T-helper 2 cell treated with Interferon-gamma antibody and Interleukin-4, amounts not matched to agents 5 μg/mL and 100 μg/mL, for 36 hours (primary cell): ENCODE measurements at places on chromosomes 7 and 10.
A peak's percentile ranks its signal among the peaks of the same experiment; 100 is the strongest.

DNA sequence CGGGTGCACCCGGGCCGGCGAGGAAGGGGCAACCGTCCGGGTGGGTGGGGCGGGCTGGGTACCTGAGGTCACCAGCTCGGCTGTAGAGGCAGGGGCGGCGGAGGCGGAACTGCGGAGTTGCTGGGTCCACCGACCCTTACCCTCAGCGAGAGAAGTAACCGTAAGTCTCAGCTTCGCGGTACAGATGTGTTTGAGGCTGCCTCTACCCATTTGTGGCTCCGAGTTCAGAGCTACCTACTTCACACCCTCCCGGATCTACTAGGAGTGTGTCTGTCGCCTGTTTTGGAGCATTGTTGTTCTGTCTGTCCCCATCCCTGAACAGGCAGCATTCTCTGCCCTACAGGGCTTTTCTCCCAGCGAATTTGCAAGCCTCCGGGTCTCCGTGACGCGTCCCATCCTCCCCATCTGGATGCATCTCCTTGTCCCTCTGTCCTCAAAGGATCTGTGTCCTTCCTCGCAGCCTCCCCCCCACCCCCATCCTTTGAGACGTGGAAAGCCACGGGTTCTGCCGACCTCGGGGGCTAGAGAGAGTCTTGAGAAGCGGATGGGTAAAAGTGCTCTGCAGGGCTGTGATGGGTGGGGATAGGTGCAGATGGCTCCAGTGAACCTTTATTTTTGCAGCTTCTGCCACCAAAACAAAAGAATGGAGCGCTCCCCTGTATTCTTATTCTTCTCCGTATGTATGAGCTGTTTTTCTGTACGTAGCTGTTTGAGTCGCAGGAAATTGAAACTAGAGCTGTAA lies 757 bp downstream of the ANKIB1 start:
- peak; percentile 6 for DNase-seq

DNA sequence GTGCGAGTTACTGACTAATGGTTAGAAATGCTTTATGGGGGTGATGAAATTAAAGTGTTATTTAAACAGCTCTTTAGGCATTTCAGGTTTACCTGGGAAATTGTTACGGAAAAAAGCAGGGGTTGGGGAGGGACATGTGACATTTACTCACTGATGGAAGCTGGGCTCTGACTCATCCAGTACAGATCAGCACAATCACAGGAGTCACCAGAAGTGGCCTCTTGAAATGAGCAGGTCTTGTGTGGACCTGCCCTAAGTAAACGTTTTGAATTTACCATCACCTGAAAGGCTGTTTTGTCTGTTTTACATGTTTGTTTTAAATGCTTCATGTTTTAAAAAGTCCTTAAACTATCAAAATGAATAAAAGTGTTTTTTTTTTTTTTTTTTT lies 2.3 kb downstream of the GLRX3 start:
- DNase-seq: peak; percentile 62

GRCh38 chr10:44697116-44697515 lies 214.0 kb upstream of the TMEM72 start:
- no peak for DNase-seq

- DNase-seq: no peak
Measured at GRCh38 chr7:145474009-145474686, 638.3 kb upstream of the TPK1 start.

DNA sequence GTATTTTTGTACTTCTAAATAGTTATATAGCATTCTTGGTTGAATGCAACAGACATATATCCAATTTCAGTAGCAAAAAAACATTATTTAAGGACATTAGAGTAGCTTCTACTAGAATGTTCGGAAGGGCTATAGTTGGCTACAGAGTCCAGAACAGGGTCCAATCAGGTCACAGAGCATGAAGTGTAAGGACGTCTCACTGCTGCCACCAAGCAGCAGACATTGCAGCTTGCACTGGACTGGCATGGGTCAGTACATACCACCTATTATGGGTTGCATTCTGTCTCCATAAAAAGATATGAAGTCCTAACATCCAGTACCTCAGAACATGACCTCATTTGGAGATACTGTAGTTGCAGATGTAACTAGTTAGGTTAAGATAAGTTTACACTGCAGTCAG lies 87.3 kb downstream of the LHFPL3 start:
- DNase-seq: no peak

DNA sequence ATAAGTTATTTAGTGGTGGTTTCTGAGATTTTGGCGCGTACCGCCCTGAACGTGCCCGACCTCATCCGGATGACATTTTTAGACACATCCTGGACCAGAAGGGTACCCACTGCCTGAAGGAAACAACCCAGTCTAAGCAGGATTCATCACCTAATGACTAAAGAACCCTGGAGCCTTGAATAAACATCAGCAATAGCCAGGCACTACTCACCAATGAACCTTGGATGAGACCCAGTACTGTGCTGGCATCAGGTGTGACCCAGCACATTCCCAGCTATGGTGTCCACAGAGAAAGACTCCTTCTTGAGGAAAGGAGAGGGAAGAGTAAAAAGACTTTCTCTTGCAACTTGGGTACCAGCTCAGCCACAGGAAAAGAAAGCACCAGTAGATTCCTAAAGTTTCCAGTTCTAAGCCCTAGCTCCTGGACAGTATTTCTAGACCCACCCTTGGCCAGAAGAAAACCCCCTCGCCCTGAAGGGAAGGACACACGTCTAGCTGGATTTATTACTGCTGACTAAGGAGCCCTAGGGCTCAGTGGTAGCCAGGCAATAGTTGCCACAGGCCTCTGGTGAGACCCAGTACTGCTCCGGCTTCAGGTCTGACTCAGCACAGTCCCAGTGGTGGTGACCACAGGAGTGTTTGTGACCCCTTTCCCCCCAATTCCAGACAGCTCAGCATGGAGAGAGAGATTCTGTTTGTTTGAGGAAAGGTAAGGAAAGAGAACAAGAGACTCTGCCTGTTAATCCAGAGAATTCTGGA lies 32.5 kb downstream of the ZNF277 start:
- no peak for DNase-seq

DNA sequence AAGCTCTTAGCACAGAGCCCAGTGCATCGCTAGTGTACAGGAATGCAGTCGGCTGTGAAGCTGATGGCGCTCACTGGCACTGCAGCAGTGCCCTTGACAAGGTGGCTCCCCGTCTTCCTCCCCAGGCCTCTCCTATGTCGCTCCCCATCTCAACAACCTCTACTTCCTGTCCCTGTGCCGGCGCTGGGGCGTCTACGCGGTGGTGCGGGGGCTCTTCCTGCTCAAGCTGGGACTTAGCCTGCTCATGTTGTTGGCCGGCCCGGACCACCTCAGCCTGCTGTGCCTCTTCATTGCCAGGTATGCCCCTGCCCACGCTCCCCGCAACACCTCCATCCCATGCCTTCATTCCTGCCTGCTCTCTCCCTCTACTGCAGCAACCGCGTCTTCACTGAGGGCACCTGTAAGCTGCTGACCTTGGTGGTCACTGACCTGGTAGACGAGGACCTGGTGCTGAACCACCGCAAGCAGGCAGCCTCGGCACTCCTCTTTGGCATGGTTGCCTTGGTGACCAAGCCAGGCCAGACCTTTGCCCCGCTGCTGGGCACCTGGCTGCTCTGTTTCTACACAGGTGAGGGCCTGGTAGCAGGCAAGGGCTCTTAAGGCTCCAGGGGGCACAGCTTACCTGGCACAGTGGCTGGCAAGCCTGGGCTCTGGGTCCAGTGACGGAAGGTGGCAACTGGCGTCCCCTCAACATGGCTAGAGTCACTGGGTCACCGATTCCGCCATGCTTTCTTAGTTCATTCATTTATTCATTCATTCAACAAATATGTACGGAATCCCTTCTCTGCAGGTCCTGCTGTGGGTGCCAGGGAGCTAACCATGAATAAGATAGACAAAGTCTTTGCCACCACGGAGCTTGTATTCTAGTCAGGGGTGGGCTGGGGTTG lies 22.3 kb upstream of the C10orf95 start:
- DNase-seq: no peak

DNA sequence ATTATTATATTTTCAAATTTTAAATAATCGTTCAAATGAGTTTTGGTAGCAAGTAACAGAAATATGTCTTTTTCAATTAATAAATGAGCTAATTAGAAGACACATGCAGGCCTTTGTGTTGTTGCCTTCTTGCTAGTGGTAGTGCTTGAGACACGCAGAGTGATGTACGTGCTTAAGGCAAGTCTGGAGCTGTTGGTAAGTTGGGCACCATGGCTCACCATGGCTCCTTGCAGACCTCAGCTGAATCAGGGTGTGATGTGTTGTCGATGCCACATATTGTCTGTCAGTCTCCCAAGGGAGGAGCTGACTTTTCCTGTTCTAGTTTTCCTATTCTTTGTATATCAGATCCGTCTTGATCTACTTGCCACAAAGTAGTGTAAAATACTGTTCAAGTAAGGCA lies 8.3 kb downstream of the CDK14 start:
- DNase-seq: no peak

DNA sequence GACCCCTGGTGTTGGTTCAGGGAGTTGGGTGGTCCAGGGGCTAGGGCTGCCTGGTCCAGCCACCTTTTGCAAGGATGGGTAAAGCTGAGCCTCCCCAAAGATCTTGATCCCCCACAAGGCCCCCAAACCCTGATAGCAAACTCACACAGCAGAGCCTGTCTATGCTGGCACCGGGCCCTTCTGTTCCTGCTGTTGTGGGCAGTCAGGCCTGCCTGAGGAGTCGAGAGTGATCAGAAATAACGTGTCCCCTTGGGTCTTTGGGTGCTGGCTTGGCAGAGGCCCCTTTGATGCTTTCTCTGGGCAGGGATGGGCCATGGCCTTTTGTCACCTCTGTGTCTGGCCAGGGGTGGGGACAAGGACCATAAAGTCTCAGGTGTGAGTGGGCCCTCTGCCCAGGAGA lies 715 bp upstream of the MUC12 start:
- DNase-seq: no peak

DNA sequence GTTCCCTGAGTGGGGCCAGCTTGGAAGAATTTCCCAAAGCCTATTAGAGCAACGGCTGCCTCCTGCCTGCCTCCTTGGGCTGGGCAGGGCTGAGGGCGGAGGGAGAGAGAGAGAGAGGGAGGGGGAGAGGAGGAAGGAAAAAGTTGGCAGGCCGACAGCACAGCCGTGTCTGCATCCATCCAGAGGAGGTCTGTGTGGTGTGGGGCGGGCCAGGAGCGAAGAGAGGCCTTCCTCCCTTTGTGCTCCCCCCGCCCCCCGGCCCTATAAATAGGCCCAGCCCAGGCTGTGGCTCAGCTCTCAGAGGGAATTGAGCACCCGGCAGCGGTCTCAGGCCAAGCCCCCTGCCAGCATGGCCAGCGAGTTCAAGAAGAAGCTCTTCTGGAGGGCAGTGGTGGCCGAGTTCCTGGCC lies at the start of gene AQP1:
TSS of gene AQP1 (plus strand) at position 293 of the 409 bp plus-strand sequence. CDS start at position 350, 57 bp downstream.
- DNase-seq: no peak

DNA sequence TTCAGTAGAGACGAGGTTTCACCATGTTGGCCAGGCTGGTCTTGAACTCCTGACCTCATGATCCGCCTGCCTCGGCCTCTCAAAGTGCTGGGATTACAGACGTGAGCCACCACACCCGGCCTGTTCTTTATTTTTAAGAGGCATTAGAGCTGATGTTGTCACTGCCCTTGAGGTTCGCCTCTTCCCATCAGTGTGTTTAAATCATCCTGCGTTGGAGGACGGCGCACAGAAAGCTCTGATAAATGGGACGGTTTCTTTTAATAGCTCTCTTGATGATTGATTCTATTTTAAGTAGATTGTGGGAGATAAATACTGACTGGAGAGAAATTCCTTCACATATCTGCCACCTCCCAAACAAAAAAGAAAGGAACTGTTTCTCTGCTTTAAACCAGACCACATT lies 29.0 kb downstream of the UPP1 start:
- no peak for DNase-seq

DNA sequence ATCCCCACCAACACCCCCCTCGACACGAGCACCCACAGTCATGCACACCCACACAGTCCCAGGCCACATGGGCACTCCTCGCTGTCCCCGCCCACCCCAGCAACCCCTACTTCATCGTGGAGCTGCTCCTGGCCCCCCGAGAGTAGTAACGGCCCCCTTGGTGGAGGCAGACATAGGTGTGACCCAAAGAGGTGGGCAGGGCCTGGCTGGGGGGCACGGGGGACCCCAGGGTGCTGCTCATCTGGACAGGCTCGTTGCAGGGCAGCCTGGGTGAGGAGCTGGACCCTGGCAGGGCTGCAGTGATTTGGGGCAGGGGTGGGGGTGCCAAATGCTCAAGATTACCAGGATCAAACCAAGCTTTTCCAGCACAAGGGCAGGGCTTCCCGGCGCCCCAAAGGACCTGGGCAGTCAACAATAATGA lies 42.4 kb upstream of the ZMIZ1 start:
- no peak for DNase-seq

GRCh38 chr10:92590623-92591549 lies 2.0 kb upstream of the KIF11 start:
- DNase-seq: peak; percentile 11

DNA sequence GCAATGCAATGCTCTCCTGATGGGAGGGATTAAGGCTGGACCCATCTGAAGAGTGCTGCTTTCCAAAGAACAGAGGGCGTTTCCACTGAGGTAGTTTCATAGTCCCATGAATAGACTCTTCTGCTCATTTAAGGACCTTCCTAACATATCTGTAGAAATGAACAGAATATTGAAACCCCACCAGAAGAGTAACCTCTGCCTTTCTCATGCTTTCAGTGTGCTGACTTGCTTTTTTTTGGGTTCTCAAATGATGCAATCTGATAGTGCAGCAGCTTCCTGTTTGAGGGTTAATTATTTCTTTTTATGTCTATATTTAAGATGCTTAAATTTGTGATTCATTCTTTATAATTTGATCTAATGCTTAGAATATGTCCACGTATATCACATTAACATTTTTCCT lies 82.2 kb downstream of the GATA3 start:
- peak; percentile 42 for DNase-seq

DNA sequence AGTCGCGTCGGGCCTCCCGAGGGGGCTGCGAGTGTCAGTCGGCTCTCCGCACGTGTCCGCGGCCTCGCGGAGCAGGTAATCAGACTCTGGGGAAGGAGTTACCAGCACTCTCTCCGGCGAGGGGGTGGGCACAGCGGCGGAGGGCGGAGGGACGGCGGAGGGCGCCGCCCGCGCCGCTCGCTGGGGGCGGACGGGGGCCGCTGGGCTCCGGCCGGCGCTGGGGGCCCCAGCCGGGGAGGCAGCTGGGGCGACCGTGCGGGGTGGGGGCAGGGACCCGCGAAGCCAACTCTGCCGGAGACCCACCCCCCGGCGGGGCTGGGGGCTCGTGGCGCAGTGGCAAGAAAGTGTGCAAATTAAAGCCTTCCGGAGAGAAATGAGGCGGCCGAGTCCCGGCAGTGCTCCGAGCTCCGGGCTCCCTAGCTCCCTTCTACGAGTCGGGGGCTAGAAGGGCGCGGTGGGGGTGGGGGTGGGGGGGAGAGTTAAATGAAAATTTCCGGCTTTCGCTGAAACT lies at the start of gene CDK6:
TSS of gene CDK6 (minus strand) at position 85 of the 511 bp plus-strand sequence. CDS start 3,250 bp downstream, outside the sequence.
- peak; percentile 71 for DNase-seq

DNA sequence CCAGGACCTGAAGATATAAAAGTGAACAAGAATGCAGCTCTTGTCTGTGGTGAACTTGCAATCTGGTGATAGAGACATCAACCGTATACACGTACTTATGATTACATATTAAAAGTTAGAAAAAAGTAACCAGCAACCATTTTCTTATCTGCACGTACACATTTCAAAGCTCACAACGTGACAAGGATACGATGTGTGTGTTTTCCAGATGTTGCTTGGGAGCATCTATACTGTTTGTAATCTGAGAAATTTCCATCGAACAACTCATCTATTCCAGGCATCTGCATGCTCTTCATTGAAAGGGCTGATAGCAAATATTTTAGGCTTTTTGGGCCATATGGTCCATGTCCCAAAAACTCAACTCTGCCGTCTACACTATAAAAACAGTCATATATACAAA lies 23.3 kb downstream of the MALRD1 start:
- no peak for DNase-seq
